ENCODE measurements at places on chromosomes 2 and 18. TPM values are rescaled to one million over a fixed set of nuclear protein-coding genes. Genes with fewer than 3 reads are reported as not detected.
A peak's percentile ranks its signal among the peaks of the same experiment; 100 is the strongest.

Gene SULT1C4
- total RNA-seq: not detected

Gene MC2R
- total RNA-seq: not detected

Gene NBAS
- total RNA-seq: 45.5 TPM

Gene GEN1
- 15.5 TPM for total RNA-seq

Gene PFN4
- total RNA-seq: 0.32 TPM

Gene TUBA4B
- not detected for total RNA-seq

Gene CDH19
- total RNA-seq: not detected

DNA sequence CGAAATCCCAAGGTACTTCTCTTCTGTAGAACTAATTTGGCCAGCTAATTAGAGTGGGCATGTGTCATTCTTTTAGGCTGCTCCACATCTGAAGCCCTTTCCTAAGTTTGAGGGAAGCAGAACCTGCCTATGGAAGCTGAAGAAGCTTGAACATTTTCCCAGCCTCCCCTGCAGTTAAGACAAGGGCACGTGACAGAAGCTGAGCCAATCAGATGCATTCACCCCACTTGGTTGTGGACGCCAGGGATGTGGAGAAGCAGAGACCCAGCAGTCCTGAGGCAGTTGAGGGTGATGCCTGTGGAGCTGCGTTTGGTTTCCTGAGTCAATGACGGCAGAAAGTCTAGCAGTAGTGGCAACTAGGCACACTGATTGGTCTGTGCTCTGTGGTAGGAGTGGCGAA is 26.1 kb upstream of the CERS6 start:
- no peak for DNase-seq

- DNase-seq: no peak
Measured at GRCh38 chr2:16650287-16651249, 15.1 kb downstream of the CYRIA start.

DNA sequence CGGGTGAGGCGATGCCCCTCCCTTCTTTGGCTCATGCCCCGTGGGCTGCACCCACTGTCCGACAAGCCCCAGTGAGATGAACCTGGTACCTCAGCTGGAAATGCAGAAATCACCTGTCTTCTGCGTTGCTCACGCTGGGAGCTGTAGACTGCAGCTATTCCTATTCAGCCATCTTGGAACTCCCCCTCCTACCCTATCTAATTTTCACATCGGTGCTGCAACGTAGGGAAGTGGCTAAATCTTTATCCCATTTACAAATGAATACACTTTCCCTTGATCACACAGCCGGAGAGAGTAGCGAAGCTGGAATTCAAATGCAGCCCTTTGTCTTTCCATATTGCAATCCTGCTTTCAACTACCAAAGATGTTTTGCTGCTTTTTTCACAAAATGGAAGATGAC is 1.4 kb upstream of the TMEM247 start:
- DNase-seq: no peak

- no peak for DNase-seq
Measured at GRCh38 chr2:8840475-8841091, 3.2 kb upstream of the KIDINS220 start.

GRCh38 chr18:69949538-69949936 is 1.9 kb upstream of the CD226 start:
- no peak for DNase-seq

- no peak for DNase-seq
Measured at GRCh38 chr2:9964334-9964980, 13.0 kb downstream of the GRHL1 start.

GRCh38 chr2:67524213-67524612 is 127.1 kb downstream of the ETAA1 start:
- no peak for DNase-seq

- DNase-seq: no peak
Measured at GRCh38 chr2:239376942-239377531, 23.8 kb downstream of the HDAC4 start.

- no peak for DNase-seq
Measured at GRCh38 chr2:225998116-225998515, 598.6 kb downstream of the NYAP2 start.

- peak; percentile 20 for DNase-seq
Measured at GRCh38 chr2:233354971-233355574, 779 bp downstream of the DGKD start.

DNA sequence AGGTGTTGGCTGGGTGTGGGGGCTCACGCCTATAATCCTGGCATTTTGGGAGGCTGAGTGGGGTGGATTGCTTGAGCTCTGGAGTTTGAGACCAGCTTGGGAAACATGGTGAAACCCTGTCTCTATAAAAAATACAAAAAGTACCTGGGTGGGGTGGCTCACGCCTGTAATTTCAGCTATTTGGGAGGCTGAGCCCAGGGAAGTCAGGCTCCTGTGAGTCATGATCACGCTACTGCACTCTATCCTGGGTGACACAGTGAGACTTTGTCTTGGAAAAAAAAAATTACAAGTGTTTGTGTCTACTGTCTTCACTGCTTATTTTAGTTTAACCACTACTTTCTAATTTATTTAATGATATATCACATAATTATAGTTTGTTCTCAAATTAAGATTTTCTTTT is 62.7 kb upstream of the DOCK10 start:
- DNase-seq: no peak

DNA sequence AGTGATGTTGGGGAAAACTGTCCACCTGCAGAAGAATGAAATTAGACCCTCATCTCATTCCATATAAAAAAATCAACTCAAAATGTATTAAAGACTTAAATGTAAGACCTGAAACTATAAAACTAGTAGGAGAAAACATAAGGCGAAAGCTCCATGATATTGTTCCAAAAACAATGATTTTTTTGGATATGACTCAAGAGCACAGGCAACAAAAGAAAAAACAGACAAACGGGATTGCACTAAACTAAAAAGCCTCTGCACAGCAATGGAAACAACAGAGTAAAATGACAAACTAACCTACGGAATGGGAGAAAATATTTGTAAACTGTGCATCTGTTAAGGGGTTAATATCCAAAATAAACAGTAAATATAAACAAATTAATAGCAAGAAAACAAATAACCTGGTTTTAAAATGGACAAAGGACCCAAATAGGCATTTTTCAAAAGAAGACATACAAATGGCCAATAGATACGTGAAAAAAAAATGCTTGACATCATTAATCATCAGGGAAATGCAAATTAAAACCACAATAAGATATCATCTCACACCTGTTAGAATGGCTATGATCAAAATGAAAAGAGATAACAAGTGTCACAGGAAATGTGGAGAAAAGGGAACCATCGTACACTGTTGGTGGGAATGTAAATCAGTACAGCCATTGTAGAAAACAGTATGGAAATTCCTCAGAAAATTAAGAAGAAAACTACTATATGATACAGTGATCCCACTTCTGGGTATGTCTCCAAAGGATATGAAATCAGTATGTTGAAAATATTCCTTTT is 26.6 kb downstream of the LRRFIP1 start:
- no peak for DNase-seq

DNA sequence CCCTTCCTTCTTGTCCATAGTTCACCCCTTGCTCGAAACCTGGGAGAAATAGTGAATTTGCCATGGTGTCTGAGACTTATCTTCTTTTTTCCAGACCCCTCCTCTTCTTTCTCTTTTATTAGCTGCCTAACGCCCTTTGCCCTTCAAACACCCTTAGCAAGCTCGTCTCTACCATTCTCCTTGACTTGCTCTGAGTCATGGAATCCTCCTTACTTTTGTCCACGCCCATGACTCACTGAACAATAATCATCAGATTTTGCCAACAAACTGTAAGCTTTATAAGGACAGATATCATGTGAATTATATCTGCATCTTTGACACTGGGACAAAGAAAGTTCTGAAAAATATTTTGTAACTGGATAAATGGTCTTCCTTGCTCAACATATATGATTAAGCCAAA is 67.1 kb upstream of the CNTNAP5 start:
- DNase-seq: no peak

DNA sequence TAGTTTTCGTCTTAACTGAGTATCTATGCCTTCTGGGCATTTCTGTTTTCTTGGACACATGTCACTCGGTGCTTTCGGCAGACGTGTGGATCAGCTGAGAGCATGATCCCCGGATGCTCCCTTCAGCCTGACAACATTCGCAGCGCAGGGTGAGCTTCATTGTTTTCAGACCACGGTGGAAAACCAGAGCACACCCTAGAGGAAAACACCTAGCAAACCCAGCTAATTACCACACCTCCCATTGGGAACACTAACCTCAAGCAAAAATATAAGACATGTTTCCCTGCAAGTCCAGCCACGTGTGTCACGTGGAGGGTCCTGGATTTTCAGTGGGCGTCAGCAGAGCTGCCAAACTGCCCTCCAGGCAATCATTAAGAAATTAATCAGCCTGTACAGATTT is 31.0 kb downstream of the ANKRD29 start:
- no peak for DNase-seq

DNA sequence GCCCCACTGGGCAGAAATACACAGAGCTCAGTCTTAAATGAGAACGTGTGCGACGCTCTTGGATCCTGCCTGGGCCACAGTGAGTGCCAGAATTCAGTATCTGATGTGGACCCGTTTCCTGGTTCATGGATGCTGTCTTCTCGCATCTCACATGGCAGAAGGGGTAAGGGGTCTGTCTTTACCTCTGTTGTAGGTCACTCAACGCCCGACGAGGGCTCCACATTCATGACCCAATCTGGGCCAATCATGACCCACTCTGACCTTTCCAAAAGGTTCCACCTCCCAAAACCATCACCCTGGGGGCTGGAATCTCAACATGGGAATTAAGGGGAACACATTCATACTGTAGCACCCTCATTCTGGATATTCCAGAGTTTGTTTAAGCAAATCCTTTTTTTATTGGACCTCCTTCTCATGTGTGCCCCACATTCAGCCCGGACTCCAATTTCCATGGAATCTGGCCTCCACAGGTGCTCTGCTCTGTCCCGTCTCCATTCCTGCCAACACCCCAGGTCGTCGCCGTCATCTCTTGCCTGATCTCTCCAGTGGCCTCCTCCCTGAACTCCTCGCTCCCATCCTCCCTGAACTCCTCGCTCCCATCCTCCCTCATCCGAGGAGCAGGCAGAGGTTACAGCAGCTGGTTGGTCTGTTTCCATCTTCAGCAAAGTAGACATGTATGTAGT is 78.9 kb upstream of the OTOS start:
- no peak for DNase-seq

DNA sequence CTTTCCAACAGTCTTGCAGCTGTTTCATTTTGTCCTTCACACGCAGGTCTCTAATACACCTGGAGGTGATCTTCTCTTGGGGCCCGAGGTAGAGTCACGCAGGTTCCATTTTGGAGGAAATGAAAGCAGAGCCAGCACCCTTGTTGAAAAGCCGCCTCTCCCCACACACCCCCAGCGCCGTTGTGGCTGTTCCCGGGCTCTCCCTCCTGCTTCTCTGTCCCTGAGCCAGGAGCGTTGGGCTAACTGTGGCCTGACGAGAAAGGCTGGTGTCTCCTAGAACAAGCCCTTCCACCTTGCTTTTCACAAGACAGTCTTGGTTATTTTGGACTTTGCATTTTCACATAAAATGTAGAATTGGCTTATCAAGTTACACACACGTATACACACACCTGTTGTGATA is 16.3 kb downstream of the SNED1 start:
- no peak for DNase-seq

Measured in activated naive CD4-positive, alpha-beta T cell treated with anti-CD3 and anti-CD28 coated beads for 36 hours (primary cell).